ENCODE measurements at places on chromosomes 12 and 14.
A peak's percentile ranks its signal among the peaks of the same experiment; 100 is the strongest.

GRCh38 chr12:109949089-109949488 is 47.1 kb downstream of the GIT2 start:
- no peak for DNase-seq

GRCh38 chr14:52348279-52348678 is 34.2 kb downstream of the PTGER2 start:
- DNase-seq, result no peak

DNA sequence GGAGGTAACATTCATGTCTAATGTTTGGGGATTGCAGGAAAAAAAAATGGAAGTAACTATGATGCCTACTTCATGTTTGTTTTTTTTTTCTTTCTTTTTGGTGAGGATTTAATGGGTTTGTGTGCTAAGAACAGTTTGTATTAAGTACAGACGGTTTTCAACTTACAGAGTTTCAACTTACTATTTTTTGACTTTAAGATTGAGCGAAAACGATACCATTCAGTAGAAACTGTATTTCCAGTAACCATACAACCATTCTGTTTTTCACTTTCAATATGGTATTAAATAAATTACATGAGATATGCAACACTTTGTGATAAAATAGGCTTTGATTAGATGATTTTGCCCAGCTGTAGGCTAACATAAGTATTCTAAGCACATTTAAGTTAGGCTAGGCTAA is 10.4 kb downstream of the TECPR2 start:
- DNase-seq, result no peak

DNA sequence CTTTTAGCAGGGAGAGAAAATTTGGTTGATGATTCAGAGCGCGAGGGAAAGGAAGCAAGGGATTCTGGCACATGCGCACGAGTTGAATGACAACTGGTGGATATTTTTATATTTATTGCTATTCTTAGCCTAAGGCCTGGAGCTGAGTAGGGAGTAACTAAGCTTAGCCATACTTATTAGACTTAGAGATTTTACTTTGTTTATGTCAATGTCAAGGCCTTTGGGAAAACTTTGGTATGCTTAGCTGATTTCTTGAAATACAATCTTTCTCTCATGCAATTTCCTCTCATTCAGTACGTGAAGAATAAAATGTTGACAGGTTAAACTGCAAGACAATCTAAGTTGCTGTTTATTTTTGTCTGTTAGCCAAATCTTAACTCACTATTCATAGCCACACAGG is 101.1 kb downstream of the CRADD start:
- no peak for DNase-seq

- DNase-seq, result no peak
Observed at GRCh38 chr14:95875831-95876760, 536 bp upstream of the TUNAR start.

- no peak for DNase-seq
Observed at GRCh38 chr14:96925422-96925821, 128.2 kb downstream of the VRK1 start.

- DNase-seq, result no peak
Observed at GRCh38 chr14:39447175-39447661, 15.0 kb upstream of the FBXO33 start.

DNA sequence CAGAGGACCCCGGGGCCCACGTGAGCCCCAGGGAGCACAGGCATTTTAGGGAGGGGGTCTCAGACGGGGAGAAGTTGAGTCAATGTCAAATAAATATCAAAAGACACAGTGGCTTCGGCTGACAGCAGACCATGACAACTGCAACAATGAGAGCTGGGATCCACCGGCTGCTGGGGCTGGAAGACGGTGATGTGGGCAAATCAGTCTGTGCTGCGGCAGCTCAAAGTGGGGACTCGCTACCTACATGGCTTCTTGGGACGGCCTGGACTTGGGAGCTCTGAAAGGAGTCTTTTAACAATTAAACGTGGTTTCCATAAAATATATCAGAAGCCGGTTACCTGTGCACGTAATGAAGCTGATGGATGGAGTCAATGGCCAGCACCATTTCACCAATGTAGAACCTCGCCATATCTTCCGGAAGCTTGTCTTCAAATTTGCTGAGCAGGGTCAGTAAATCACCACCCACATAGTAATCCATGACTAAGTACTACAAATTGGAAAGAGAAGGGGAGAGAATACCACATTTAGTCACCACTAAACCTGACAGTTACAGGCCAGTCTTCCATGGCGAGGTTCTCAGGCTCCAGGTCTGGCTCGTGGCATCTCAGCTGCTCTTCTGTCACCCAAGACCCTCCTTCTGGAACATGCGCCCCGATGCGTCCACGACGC is 58.0 kb downstream of the CDC42BPB start:
- DNase-seq, result no peak

DNA sequence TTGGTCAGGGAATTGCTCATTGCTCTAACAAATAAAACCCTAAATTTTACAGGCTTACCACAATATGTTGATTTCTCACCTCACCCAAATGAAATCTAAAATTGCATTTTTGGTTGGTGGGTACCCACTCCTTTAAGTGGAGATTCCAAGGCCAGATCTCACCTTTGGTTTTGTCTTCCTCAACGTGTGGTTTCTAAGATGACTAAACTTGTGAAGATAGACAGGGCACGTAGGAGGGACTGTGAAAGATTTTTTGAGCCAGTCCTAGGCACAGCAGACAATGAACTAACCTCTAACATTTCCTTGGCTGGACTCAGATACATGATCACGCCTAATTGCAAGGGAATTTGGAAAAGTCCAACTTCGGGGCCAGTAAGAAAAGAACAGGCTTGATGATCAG is 1003.9 kb downstream of the FLRT2 start:
- DNase-seq, result no peak

GRCh38 chr12:75977952-75978671 is 53.5 kb downstream of the PHLDA1 start:
- DNase-seq, result peak; percentile 99

DNA sequence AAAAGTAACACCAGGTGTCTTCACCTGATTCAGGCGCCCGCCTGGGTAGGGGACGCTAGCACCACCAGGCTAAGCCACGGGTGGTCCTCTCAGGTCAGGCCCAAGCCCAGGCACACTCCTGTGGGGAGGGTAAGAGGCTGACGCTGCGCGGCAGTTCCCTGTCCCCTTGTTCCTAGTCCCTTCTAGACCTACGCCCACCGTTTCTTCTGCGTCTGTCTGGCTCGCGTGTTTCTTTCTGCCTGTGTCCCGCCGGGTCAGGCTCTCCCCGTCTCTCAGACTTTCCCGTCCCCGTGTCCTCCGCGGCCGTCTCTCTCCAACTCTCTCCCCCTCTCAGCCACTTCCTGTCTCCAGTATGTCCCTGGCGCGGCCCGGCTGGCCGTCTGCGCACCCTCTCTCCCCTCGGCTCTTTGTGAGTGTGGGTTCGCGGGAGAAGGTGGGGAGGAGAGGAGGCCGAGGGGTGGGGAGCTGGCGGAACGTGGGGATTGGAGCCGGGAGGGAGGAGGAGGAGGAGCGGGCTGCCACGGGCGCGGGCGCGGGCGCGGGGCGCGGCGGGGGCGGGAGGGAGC is 3.1 kb upstream of the TNS2 start:
- DNase-seq, result no peak

DNA sequence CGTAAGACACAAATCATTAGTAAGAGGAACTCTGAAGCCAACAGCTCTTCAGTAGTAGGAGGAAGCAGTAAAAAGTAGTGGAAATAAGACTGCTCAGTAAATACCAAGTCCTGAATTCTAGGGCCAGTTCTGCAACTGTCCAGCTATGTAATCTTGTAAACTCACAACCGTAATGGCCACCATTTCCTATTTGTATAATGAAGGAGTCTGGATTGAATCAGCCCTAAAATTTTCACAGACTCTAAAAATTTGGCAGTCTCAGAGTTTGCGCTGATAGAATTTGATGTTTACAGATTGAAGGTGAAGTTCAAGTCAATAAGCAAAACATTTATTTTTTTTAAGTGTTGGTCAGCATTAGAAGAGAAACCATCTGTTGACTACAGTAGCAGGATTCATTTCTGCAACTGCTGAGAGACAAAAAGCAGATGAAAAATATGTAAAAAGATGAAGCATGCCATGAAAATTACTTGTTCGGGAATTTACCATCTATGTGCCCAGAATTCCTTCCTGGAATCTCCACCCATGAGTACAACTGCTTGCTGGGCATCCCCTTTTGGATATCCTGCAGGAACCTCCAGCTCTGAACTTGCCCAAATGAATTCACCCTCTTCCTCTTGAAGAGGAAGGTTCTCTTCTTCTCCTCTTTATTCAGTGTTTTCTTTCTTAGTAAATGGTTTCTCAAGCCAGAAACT is 47.5 kb downstream of the GALNT4 start:
- DNase-seq, result no peak

All from pulmonary artery endothelial cell (primary cell).